ENCODE measurements at places on chromosomes 1 and 21.

DNA sequence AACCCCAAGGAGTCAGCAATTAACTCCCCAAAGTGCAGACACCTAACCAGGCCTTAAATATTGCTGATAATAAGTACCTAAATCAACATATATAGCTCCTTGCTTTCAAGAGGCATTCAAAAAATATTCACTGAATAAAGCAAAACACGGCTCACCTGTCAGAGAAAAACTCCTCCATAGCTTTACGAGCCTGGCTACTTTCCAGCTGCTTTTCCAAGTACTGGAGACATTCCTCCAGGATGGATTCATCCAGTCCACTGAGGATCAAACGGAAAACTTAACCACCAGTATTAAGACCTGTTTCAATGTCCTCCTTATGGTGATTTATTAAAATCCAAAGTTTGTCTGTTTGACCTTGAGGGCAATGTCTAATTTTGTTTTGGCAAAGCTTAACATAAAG, 44.6 kb downstream of the UBR4 start:
- DNase-seq, result no peak

GRCh38 chr1:152953761-152954160, 6.8 kb downstream of the SPRR5 start:
- no peak for DNase-seq

GRCh38 chr1:37564892-37565291, 8.2 kb downstream of the DNALI1 start:
- no peak for DNase-seq

DNA sequence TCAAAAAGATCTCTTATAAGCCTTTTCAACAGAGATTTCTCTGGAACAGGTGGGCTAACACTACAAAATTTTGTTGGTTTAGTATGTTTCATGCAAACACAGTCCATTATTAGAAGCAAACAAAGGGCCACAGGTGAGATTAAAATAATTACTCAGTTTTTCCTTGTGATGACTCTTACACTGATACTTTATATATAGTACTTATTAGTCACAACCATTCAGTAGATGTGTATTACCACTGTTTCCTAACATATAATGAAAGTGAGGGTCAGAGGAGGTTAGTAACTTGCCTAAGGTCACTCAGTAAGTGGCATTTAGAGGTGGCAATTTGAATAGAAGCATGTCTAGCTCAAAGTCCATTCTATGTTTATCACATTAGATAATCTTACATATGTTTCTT, 44.2 kb downstream of the CYYR1 start:
- DNase-seq, result no peak

Data from SHP77 treated with DMSO at 0.1 percent for 48 hours (cell line).